ENCODE measurements at places on chromosomes 16 and 17. TPM values are rescaled to one million over a fixed set of nuclear protein-coding genes. Genes with fewer than 3 reads are reported as not detected.

Gene MMD
- 19.2 TPM for total RNA-seq

Gene MSLN
- total RNA-seq, result 3.4 TPM

Gene ARL5C
- total RNA-seq, result not detected

Gene LGALS9B
- total RNA-seq, result 1.5 TPM

Gene TBC1D3L
- 156 TPM for total RNA-seq

Gene CCDC92B
- 0.15 TPM for total RNA-seq

Gene CDC6
- 645 TPM for total RNA-seq

Gene SCO1
- total RNA-seq, result 29.4 TPM

Gene GAA
- 73.1 TPM for total RNA-seq

Gene SNAI3
- 0.34 TPM for total RNA-seq

Gene CLEC18C
- total RNA-seq, result 1.2 TPM

Gene ITGAX
- 1.6 TPM for total RNA-seq

Gene APOH
- total RNA-seq, result not detected

Gene MIS12
- total RNA-seq, result 15.9 TPM

Gene CDH16
- total RNA-seq, result not detected

Gene FUS
- 629 TPM for total RNA-seq

Gene PTX4
- total RNA-seq, result not detected

Gene NPB
- total RNA-seq, result 0.27 TPM

Gene PSMD12
- 77.4 TPM for total RNA-seq

Gene UMOD
- total RNA-seq, result not detected

Gene CD300A
- total RNA-seq, result 0.45 TPM

Gene STH
- not detected for total RNA-seq

Gene EXOC3L1
- total RNA-seq, result 0.31 TPM
